Fibroblast of lung (primary cell): ENCODE measurements at places on chromosomes 16 and 17.

DNA sequence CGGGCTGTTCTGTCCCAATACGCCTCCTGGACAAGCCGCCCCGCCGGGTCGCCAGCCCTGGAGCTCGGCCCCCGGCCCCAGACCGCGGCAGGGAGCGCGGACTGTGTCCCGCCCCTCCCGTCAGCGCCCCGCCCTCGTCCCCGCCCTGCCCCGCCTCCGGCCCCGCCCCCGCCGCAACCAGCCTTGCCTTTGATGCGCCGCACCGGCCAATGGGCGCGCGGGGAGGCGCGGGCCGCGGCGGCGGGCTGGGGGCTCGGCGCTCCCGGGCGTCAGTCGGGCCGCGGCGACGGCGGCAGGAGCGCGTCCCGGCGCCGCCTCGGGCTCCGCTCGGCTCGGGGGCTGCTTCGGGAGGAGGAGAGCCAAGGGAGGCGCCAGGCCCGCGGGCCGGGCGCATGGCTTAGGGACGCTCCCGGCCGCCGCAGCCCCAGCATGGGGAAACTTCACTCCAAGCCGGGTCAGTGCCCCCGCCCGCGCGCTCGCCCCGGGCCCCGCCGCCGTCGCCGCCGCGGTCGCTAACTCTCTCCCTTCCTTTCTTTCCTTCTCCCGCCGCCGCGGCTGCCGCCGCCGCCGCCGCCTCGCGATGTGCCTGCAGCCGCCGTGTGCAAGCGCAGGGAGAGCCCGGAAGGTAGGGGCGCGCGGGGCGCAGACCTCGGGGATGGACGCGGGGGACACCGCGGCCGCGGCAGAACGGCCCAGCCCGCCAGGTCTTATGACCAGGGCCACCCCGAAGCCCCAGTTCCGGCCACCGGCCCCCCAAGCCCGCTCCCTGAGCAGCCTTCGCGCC lies at the start of gene NKD1:
NKD1 (plus strand) TSS at position 272 of the 784 bp plus-strand sequence; CDS start at position 430, 158 bp downstream.
- H3K27me3 ChIP-seq = peaks cover 58% of the 10 kb centered on the region
- no peaks in the 10 kb centered on the region for H3K4me1 ChIP-seq
- no peak within 1 kb of the TSS for H3K27ac ChIP-seq
- H3K4me3 ChIP-seq = peak within 1 kb of the TSS; percentile 56
- no peaks in the 10 kb centered on the region for H3K36me3 ChIP-seq
- peak; percentile 27 for DNase-seq

DNA sequence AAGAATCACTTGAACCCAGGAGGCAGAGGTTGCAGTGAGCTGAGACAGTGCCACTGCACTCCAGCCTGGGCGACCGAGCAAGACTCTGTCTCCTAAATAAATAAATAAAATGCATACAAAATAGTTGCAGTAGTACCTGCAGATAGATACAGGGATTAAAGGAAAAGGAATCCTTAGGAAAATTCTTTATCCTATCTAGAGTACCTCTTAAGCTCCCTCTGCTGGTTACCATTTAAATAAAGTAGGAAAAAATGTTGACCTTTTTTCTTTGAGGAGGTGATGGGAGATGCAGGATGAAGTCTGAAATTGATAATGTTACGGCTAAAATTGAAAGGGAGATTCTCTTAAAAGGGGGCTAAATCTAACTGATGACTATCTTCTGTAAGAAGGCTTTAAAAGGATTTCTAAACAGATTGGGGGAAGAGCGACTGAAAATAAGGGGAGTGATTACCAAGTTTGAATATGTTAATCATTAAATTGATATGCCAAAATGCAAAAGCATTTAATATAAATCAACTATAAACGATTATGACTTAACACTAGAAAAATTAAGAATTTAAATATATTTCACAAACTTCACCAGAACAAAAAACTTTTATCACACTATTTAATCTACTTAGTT lies 29.4 kb downstream of the C16orf87 start:
- H3K27me3 ChIP-seq = no peaks in the 10 kb centered on the region
- DNase-seq = peak; percentile 43
- no peak overlapping the region for H3K27ac ChIP-seq

DNA sequence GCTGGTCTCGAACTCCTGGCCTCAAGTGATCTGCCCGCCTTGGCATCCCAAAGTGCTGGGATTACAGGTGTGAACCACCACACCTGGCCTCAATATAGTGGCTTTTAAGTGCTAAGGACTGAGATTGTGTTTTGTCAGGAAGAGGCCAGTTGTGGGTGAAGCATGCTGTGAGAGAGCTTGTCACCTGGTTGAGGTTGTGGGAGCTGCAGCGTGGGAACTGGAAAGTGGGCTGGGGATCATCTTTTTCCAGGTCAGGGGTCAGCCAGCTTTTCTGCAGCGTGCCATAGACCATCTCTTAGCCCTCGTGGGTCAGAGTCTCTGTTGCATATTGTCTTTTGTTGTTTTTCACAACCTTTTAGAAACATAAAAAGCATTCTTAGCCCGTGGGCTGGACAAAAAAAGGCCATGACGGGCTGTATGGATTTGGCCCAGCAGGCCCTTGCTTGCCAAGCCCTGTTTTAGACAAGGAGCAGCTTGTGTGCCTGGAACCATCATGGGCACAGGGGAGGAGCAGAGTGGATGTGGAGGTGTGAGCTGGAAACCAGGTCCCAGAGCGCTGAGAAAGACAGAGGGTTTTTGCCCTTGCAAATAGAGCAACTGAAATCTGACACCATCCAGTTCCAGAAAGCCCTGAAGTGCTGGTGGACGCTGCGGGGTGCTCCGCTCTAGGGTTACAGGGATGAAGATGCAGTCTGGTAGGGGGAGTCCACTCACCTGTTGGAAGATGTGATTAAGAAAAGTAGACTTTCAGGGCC lies 5.5 kb downstream of the BIRC5 start:
- no peak for DNase-seq
- no peaks in the 10 kb centered on the region for H3K27me3 ChIP-seq
- H3K27ac ChIP-seq = no peak overlapping the region
- H3K4me1 ChIP-seq = peaks cover 4% of the 10 kb centered on the region

DNA sequence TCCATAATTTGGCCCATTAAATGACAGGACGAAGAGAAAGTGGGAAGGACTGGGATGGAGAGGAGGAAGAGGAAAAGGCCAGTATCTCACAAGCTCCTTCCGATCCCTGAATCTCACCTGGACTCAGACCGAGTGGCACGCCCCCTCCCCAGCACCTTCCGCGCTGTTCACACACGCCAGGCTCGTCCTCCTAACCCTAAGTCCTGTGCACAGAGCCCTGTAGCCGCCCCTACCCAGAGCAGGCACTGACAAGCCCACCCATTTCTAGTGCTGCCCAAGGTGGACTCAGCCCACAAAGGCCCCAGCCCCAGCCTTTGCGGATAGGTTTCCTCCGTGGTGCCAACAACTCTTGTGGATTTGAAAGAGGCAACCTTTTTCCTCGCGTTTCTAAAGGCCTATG lies 9.2 kb downstream of the HS3ST3B1 start:
- no peaks in the 10 kb centered on the region for H3K4me1 ChIP-seq
- H3K36me3 ChIP-seq = no peaks in the 10 kb centered on the region
- no peak for DNase-seq
- no peaks in the 10 kb centered on the region for H3K27me3 ChIP-seq
- H3K27ac ChIP-seq = no peak overlapping the region

GRCh38 chr16:67509016-67509415 lies 19.6 kb upstream of the RIPOR1 start:
- no peaks in the 10 kb centered on the region for H3K27me3 ChIP-seq
- H3K4me3 ChIP-seq = no peak overlapping the region
- no peaks in the 10 kb centered on the region for H3K36me3 ChIP-seq
- no peak overlapping the region for H3K27ac ChIP-seq
- DNase-seq = no peak
- no peaks in the 10 kb centered on the region for H3K4me1 ChIP-seq

DNA sequence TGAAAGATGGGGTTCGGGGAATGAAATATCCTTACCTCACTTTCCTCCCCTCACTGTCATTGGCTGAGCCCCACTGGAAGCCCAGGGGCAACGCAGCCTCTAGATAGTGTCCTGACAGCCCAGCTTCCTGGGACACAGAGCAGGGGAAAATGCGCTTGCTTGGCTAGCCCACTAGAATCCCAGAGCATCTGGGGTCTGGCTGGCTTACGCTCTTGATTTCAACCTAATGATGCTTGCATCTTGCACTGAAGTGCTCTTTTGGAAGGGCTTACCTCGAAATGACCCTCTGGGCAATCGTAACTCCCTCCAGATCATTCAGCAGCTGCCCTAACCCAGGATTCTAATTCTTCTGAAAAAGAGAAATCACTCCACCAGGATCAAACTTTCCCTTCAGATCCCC lies 147.6 kb downstream of the SOX9 start:
- H3K27me3 ChIP-seq = peaks cover 3% of the 10 kb centered on the region
- H3K36me3 ChIP-seq = no peaks in the 10 kb centered on the region
- no peak overlapping the region for H3K27ac ChIP-seq

GRCh38 chr17:35531160-35531559 lies 6.3 kb downstream of the SLFN12L start:
- H3K36me3 ChIP-seq = no peaks in the 10 kb centered on the region
- no peak overlapping the region for H3K27ac ChIP-seq
- H3K4me3 ChIP-seq = no peak overlapping the region
- DNase-seq = no peak
